Naive B cell (primary cell): ENCODE measurements at places on chromosomes 7 and 10.
A peak's percentile ranks its signal among the peaks of the same experiment; 100 is the strongest.

- no peak for DNase-seq
Measured at GRCh38 chr7:44373418-44373740, 48.0 kb upstream of the CAMK2B start.

DNA sequence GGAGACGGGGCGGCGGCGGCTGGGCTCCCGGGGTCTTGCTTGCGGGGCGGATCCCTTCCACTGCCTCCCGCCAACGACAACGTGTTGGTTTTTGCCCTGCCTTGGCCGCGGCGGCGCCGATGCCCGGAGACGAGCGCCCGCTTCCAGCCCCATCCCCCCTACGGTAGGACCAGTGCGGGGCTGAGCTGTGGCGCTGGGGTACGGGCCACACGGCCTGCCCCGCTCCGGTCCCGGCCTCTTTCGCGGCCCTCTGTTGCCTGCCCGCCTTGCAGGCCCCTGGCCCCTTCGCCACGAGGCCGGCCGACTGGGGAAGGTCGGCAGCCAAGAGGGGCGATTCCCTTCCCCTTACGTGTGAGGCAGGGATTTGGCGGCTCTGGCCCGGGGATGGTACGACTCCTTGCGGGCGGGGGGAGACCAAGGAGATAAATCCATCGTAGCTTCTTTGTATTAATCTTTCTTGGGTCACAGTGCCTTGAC, 488 bp downstream of the EIF4H start:
- DNase-seq = no peak

- peak; percentile 14 for DNase-seq
Measured at GRCh38 chr7:37916673-37917660, at the start of gene SFRP4. SFRP4 (minus strand) TSS chr7:37916817; CDS start chr7:37916537, 280 bp downstream.

DNA sequence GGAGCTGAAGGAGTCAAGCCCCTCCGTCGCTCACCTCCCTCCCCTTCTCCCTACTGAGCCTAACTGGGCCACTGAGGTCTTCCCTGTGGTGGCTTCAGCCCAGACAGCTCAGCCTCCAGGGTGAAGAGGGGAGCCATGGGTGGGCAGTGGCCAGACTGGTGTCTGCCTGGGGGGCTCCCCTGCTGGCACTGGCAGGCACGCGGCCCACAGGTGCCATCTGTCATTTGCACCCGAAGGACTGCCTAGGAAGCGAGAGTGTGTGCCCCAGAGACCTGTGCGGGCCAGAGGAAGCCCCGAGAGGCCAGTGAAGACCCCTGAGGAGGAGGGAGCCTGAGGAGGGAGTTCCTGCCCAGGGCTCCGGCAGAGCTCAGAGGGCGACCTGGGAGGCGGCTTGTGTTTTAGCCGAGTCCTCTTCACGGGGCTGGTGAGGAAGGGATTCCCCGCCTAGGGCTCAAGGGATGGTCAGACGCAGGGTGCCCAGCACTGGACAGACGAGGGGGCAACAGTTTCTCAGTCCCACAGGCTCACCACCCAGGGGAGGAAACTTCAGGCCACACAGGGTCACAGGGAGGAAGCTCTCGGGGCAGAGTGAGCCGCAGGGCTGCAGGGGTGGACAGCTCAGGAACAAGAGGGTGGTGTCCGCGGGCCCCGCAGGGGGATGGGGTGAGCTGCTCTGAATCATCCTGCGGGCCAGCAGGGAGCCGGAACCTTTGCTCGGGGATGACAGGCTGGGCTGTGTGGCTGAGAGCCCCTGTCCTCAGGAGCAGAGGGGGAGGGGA, 76.2 kb upstream of the PPP2R2D start:
- no peak for DNase-seq

DNA sequence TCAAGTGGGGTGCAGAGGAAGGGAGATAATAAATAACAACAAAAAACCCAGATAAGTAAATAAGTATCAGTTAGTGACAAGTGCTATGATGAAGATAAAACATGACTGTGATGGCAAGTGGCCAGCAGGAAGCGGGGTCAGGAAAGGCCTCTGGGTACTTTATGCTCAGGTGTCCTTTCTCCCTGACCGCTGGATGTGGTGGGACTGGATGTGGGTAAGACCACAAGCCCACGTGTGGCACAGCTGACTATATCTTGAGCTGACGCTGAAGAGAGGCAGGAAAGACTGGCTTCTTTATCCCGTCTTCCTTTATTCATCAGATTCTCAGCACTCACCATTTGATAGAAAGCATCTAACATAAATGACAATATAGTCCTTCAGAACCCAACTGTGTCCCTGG, 87.8 kb downstream of the CREB5 start:
- DNase-seq = no peak

DNA sequence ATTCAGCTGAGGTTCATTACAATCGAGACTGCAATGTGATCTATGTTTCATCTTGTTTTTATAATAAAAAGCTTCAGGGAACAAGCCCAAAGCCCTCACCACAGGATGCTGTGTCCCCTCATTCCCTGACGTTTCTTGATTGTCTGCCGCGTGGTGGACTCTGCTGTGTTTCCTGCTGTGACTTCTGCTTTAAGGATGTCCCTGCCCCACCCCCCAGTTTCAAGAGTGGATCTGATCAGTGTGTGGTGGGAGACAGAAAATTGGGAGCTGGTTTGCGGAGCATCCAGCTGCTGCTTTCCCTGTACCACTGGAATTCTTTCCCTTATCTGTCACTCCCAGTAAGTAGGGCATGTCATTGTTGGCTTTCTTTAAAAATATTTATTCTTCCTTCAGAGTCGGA, 86.2 kb downstream of the CREM start:
- no peak for DNase-seq

GRCh38 chr10:126131341-126131740, 235.0 kb downstream of the FANK1 start:
- DNase-seq = no peak

DNA sequence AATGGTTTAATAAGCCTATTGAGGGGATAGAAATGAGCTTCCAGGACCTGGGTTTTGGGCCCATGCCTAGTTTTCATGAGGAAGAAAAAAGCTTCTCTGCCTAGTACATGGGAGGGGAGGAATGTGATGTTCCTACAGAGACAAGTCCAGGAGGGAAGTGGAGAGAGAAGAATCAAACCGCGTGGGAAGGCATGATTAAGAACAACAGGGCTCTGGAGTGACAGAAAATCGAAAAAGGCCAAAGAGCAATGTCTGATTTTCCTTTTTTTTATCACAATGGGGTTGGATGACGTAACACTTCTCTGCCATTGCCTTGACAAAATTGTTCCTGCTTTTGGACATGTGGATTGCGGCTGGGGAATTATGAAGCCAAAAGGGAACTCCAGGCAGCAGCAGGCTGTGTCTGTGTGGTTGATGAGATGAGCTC, 258.6 kb downstream of the CXCL12 start:
- no peak for DNase-seq

DNA sequence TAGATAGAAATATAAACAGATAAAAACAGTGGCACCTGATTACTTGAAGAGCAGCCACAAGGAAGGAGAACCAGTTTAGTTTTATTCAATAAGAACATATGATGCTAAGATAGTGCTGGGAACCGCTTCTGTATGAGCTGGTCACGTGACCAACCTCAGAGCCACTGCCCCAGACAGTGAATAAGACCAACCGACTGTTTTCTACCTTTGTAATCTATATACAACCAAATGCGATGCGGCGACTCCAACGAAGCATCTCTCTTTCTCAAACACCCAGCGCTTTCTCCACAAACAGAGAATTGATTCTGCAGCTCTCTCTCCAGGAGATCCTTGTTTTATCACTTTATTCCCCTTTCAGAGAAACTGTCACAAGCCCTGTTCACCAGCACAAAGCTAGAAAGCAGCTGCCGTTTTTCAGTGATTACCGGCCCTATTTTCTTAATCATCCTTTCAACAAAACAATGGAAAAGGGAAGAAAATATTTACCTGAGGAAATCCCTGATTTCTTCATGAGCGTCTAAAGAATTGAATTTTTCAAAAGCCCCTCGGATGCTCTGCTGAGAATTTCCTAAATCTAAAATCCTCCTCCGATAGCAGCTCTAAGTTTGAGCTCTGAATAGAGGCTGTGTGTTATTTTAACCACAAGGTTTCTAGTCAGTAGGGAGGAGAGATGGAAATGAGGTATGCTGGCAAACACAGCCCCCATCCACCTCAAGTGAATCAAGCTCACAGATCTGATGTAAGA, 55.7 kb upstream of the JCAD start:
- no peak for DNase-seq

DNA sequence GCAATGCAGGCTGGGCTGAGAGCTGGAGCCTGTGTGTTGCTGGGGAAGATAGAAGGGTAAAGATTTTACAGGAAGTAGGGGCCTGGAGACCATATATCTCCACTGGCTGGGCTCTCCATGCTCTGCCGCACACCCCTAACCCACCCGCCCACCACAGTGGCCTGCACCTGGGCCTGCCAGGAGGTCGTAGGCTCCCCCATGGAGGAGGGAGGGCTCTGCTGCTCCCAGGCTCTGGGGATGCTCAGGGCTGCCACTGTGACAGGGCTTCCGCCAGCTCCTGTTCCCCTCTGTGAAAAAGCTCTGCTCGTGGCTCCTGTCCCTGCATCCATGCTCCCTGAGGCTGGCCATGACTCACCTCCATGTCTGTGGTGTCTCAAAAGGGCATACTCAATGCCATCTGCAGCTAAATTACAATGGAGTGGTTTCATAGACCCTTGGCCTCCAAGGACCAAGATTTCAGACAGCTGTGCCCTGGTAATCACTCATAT, 106.0 kb downstream of the CXCL12 start:
- no peak for DNase-seq

- no peak for DNase-seq
Measured at GRCh38 chr10:123069246-123069986, 60.6 kb downstream of the ACADSB start.

- DNase-seq = no peak
Measured at GRCh38 chr7:20447021-20447650, 116.4 kb downstream of the ITGB8 start.

DNA sequence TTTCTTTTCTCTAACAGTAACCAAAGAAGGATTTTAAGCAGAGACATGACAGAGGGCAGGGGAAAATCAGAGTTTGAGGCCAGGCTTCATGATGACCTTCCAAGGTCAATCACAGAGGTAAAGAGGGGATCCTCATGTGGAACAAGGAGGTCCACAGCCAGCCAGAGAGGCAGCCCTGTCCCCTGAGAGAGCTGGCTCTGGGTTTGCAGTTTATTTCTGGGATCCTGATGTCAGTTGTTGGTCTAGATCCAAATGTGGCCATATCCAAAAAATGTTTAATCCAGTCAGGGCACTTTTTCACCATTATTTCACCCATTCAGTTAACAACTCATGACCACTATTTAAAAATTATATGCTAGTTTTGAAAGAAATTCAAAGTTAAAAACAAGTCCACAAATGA, 45.6 kb downstream of the GPR141 start:
- no peak for DNase-seq

GRCh38 chr10:119190353-119190752, 11.7 kb upstream of the PRDX3 start:
- DNase-seq = no peak

- no peak for DNase-seq
Measured at GRCh38 chr10:62912086-62912485, 95.9 kb upstream of the EGR2 start.

GRCh38 chr10:122259075-122259466, 12.0 kb upstream of the BTBD16 start:
- no peak for DNase-seq

DNA sequence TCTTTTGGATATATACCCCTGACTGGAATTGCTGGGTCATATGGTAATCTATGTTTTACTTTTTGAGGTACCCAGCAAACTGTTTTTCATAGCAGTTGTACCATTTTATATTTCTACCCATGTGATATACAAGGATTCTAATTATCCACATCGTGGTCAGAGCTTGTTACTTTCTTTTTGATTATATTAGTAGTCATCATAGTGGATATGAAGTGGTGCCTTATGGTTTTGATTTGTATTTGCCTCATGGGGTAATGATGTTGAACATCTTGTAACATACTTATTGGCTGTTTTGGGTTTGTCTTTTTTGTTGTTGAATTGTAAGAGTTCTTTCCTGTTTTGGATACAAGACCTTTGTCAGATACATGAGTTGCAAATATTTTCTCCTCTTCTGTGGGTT, 51.7 kb downstream of the MAPK8 start:
- no peak for DNase-seq
